ENCODE measurements at places on chromosomes 2 and 18. TPM values are rescaled to one million over a fixed set of nuclear protein-coding genes. Genes with fewer than 3 reads are reported as not detected.

DNA sequence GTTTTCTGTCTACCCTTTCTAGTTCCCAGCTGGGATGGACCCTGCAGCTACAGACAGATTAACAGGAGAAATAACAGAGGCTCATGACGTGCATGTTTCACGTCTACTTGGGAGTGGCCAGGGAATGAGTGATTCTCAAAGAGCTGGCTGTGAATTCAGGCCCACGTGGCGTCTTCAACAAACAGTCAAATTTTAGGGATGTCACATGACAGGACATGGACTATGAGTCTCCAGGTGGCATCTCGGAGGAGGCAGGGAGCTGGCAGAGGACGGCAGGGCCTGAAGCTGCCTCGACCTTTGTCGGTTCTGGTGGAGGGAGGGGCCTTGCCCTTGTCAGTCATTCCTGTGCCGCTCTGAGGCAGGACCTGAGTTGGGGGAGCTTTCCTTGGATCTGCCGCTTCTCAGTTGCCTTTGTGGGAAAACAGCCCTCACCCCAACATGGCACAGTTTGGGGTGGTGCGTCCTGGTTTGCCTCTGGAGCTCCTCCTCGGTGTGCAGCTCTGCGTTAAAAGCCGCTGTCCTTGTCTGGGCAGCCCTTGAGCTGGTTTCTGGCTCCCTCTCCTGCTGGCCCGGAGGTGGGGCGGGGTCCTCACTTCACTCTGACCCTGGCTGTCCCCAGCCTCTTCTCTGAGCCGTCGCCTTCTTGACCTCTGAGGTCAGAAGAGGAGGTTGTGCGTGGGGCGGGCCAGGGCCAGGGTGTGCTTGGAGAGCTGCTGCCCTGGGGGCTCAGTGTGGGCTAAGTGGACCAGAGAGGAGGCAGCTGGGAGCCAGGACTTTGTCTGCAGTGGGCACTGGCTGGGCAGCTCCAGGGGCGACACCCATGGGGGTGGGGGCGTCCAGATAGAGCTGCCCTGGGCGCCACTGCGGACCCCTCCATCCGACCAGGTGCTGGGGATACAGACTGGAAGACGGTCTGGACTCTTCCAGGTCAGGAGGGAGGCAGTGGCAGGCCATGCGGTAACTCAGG, 12.1 kb upstream of the GAL3ST2 start:
- no peak for DNase-seq

- DNase-seq, result no peak
Measured at GRCh38 chr2:114160263-114160981, 270.5 kb downstream of the ACTR3 start.

SP140 gene
- 0.89 TPM for total RNA-seq

DNA sequence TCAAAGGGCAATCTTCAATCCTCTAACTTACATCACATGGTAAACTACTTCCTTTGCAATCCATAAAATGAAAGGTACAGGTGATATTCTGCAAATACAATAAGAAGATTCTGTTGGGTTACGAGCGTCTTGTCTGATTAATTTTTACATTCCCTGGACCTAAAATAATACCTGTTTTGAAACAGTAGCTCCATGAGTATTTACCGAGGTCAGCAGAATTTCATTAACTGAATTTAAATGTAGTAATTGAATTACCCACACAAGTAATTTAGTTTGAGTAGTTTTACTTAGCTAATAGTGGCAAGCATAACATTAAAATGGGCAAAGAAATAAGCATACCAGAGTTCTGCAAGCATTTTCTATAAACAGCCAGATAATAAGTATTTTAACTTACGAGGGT, 652.0 kb downstream of the DPP10 start:
- DNase-seq, result no peak
